ENCODE measurements at places on chromosomes 5 and 9. TPM values are rescaled to one million over a fixed set of nuclear protein-coding genes. Genes with fewer than 3 reads are reported as not detected.

NCS1 gene
- 24.8 TPM for total RNA-seq

GAPT gene
- not detected for total RNA-seq

ANXA2R gene
- total RNA-seq: 3.2 TPM

IFNA13 gene
- total RNA-seq: not detected

PCDHGB7 gene
- total RNA-seq: not detected

TAF11L5 gene
- not detected for total RNA-seq

PHAX gene
- 41.4 TPM for total RNA-seq

RASGEF1C gene
- total RNA-seq: not detected

- DNase-seq: peak; percentile 74
These were observed 439.6 kb upstream of the PTGER4 start for GRCh38 chr5:40240111-40240510.

- DNase-seq: no peak
These were observed 356.7 kb downstream of the TMEM167A start for GRCh38 chr5:82720213-82721086.

GRCh38 chr5:136065588-136065987 is 36.8 kb downstream of the TGFBI start:
- no peak for DNase-seq

GRCh38 chr5:5716665-5717064 is 294.2 kb downstream of the ICE1 start:
- no peak for DNase-seq

DNA sequence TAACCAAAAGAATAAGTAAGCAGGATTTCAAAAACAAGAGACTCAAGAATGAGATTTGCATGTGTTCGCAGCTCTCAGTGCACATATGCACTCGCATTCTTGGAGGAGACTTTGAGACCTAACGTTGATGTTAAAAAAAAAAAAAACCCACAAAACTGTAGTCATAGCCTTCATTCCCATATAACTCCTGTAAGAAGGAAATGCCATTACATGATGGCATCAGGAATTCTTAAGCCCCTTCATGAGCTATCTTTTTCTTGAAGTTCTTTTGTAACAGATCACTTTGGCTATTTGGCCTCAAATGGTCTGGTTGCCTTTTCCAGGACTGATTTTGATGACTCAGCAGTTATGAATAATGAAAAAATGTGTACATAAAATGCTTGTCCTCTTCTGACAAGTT is 113.8 kb downstream of the ALDH1A1 start:
- DNase-seq: no peak

DNA sequence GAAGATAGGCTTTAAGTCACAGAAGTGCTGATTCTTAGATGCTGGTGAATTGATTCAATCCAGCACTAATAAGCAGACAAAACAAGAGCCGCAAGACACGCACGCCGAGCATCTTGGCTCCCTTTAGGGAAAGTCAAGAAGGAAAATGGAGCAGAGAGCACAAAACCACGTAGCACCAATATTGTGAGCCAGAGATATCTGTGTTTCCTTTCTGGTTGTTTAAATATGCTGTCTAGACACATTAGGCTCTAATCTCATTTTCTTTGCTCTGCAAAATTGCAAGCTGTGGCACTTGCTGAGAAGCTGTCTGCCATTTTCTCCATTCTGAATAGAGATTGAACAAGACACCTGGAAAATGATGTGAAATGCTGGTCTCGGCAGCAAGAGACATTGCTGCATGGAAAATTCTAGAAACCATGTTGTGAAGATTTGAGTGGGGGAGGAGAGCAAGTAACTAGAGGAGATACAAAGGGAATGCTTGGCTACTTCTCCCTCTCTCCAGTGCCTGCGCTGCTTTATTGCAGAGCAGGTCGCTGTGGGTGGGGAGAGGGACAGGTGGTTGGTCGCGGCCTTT is 336.3 kb downstream of the MED10 start:
- no peak for DNase-seq

- DNase-seq: no peak
These were observed 52.2 kb upstream of the ANGPTL2 start for GRCh38 chr9:127174386-127175318.

DNA sequence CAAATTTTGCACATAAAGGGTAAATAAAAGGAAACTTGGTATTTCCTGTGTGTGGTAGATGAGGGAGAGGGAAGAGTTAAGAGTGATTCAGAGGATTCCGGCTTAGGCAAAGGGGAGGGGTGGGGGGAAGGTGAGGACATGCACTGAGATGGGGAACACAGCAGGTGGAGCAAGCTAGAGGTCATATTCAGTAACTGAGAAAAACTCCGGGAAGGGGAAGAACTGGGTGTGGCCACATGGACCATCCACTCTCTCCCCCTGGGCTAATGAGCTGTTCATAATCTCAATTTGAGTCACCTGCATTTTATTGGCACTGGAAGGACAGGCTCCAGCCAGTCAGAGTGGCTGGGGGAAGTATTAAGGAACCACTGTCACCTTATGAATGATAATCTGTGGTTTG is 45.1 kb upstream of the UGCG start:
- DNase-seq: no peak

- peak; percentile 10 for DNase-seq
These were observed 51.4 kb upstream of the TJP2 start for GRCh38 chr9:69122549-69123141.

DNA sequence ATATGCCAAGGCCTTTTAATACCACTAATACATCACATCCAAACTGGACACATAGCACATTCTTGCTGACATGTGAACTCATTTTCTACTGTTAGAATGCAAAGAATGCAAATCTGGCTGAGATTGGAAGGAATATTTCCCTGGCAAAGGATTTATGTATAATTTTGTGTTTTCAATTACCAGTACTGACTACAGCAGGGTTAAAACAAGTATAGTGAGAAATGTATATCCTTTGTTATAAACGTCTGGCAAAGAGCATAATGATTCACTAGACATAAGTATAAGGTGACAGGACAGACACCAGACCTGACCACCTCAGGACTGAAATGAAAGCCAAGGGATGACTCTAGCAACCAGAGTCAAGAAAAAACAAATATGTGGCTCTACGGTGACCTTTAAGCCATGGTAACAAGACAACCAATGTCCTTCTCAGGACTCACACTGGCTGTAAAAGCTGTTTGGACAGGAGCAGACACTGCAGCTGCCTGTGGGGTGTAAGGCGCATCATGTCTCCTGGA is 95.0 kb downstream of the MRPS27 start:
- DNase-seq: no peak

DNA sequence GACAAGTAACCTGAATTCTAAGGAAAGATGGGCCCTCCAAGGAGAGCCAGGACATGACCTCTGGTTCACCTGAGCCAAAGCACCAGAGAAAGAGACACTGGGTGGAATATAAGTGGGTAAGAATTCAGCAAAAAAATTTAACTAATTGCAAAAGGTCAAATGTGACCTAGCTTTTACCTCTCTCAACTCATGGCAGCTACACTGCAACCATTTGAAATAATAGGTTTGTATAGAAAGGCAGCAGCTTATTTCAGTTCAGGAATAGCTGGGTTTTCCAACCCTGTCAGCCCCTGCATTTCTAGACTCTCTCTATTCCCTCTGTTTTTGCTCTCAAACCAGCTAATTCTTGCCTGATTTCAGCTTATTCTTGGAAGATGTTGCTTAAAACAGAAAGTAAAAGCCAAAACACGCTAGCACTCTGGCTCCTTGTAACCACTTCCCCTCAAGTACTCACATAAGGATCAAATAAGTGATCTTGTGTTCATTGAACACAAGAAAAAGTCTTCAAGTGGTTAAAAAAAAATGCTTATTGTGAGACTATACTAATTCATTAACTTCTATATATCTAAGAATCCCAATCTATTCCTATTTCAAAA is 101.1 kb upstream of the NR4A3 start:
- peak; percentile 9 for DNase-seq

- no peak for DNase-seq
These were observed 85.2 kb upstream of the TNC start for GRCh38 chr9:115202960-115203751.

- DNase-seq: no peak
These were observed 355.5 kb downstream of the EBF1 start for GRCh38 chr5:158744226-158744625.

- DNase-seq: no peak
These were observed 77.1 kb upstream of the RETREG1 start for GRCh38 chr5:16693879-16694278.

- no peak for DNase-seq
These were observed 54.9 kb upstream of the RPS23 start for GRCh38 chr5:82332886-82333615.

DNA sequence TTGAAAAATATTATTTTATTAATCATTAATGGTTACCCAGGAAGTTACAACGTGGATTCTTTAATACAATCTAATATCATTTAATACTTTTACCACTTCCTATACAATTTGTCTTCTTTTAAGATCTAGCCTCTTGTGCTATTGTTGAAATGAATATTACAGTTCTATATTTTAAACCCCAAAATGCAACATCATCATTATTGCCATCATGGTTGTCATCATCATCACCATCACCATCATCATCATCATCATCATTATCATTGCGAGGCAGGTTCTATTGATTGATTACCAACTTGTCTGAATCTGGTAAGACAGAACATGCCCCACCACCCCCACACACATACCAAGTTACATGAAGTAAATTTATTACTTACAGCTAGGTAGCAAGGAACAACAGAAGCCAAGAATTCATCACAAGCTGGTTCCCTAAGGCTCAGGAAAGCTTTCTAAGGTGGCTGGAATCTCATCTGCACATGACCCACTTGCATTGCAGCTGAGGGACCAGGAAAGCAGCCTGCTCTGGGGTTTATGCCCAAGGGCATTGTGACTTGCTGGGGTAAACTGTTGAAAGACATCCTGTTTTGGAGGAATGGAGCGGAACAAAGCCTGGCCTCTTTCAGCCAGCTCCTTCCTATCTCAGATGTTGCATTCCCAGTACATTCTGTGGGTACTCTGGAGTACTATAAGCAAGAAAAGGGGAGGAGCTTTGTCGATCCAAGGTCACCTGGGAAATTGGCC is 418.1 kb downstream of the PRR16 start:
- DNase-seq: no peak

- no peak for DNase-seq
These were observed 133.1 kb upstream of the SPDL1 start for GRCh38 chr5:169450464-169450863.
